ENCODE measurements at places on chromosomes 11 and 22. TPM values are rescaled to one million over a fixed set of nuclear protein-coding genes. Genes with fewer than 3 reads are reported as not detected.
A peak's percentile ranks its signal among the peaks of the same experiment; 100 is the strongest.

DNA sequence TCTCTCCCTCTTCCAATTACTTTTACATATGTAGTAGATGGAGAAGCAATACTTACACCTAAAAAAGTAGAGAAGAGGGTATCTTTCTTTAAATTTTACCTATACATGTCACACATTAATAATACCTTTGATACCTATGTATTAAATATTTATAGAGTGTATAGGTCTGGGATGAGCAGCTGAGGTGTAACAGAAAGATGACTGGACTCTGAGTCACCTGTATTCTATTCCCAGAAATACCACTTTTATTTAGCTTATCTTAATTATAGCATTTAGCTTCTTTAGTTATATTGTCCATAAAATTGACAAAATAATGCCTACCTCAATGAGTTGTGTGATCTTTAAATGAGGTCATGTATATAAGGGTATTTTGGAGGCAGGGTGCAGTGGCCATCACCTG is 30.6 kb upstream of the YAP1 start:
- no peak for DNase-seq

DNA sequence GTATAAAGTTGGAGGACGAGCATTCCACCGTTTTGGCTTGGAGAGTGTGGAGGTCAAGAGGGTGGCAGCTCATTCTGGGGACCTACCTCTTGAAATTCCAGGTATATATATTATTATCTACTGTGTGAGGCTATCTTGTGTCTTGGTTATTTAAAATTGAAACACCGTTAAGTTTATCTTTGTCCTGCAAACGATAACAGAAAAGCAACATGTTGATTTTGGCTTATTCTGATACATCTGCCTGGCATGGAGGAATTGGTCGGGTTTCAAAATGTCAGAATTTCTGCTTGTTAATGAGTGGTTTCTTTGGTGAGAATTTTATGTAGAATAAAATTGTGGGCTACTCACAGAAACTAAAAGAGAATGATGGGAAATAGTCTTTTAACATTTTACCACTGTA is 54.4 kb downstream of the SVIP start:
- DNase-seq, result no peak

DNA sequence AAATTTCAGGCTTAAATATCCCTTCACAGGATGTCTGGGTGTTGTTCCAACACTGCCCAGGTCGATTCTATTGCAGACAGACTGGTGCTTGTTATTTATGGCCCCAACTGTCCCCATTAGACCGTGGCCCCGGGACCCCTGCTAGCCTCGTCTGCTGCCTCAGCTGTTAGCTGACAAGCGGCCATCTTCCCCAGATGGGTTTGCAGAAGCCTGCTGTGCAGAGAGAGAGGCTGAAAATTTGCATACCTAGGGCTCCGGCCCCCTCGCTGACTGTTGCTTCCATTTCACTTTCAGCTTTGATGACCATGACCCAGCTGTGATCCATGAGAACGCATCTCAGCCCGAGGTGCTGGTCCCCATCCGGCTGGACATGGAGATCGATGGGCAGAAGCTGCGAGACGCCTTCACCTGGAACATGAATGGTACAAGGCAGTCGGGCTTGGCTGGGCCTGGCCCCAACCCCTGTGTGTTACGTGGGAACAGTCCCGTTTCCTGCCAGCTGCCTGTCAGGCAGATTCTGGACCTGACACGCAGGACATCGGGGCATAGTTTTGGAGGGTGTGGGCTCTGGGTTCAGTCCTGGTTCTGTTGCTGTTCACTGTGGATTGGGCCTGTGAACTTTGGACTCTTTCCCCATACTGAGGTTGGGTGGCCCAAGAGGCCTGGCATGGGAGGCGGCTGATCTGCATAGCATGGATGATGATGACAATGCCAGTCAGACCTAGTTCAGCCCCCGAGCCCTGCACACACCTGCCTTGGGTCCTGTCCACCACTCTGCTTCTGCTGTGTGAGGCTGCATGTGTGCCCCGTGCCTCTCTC is 16.4 kb downstream of the SMARCB1 start:
- no peak for DNase-seq

DNA sequence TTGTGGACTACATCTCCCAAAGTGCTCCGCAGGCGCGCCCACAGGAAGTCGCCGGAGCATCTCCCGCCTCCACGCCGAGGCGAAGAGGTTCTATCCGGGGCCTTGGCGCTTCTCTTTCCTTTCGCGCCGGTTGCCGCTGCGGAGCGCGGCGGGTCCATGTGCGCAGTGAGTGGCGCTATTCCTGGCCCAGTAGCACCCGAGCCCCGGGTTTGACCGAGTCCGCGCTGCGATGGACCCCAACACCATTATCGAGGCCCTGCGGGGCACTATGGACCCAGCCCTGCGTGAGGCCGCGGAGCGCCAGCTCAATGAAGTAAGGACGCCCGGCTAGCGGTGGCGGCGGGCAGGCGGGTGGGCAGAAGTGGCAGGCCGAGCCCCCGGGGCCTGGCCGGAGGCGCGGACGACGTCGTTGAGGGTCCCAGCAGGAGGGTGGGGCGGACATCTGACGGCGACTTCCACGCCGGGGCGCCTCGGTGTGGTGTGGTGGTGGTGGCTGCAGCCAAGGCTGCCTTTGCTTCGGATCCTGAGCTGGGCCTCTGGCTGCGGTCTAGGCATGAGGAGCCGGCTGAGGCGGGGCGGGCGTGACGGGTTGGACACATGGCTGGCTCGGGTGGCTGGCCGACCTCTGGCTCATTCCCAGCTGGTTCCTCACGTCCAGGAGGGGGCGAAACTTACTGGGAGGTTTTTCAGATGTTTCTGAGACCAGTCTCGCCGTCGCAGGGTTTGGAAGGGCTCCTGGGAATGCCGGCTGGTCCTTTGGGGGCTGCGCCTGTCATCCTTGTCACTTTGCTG is at the start of gene IPO7:
Gene IPO7, plus strand, starts transcription at position 118 of the 792 bp plus-strand sequence. Its CDS starts 112 bp downstream, at position 230.
- peak; percentile 92 for DNase-seq

GRCh38 chr11:47398551-47398950 is 9.8 kb upstream of the SLC39A13 start:
- no peak for DNase-seq

DNA sequence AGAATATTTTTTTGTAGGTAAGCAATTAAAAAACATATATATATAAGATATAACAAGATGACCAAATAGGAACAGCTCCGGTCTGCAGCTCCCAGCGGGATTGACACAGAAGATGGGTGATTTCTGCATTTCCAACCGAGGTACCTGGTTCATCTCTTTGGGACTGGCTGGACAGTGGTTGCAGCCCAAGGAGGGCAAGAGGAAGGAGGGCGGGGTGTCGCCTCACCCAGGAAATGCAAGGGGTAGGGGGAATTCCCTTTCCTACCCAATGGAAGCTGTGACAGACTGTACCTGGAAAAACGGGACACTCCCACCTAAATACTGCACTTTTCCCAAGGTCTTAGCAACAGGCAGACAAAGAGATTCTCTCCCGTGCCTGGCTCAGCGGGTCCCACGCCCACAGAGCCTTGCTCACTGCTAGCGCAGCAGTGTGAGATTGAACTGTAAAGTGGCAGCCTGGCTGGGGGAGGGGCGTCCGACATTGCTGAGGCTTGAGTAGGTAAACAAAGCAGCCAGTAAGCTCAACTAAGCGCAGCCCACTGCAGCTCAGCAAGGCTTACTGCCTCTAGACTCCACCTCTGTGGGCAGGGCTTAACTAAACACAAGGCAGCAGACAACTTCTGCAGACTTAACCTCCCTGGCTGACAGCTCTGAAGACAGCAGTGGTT is 163.8 kb downstream of the CWF19L2 start:
- no peak for DNase-seq

DNA sequence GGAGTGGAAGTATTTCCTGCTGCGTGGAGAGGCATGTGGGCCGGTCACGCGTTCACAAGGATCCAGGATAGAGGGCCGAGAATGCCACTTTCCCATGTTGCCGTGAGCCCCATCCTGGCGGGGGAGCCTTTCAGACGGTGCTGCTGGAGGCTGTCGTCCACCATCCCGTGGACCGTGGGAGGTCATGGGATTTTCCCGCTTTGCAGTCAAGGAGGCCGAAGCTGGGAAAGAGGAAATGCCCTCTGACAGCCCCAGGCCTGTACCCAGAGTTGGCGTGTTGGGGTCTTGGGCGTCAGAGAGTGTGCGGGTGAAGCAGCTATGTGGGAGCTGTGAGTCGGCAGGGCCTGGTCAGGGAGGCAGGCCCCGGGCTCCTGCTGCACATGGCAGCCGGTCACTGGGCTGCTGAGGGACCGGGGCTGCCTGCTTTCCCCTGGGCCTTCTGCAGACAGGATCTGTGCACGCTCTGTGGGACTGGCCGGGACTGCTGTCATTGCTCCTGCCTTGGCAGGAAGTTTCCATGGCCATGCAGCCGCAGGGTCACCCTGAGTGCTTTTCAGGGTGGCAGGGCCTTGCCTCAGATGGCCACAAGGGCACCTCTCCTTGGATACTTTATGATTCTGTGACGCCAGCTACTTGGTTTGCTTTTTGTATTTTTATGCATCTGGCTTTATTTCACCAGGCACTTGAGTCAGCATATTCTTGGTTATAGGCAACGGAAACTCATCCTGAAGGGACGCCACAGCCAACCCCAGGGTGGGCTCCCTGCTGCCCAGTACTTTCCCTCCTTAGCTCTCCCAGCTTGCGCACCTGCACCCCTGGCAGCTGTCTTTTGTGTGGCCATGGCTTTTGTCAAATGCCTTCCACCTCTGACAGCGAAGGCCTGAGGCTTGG is 52.4 kb downstream of the AP2A2 start:
- no peak for DNase-seq

DNA sequence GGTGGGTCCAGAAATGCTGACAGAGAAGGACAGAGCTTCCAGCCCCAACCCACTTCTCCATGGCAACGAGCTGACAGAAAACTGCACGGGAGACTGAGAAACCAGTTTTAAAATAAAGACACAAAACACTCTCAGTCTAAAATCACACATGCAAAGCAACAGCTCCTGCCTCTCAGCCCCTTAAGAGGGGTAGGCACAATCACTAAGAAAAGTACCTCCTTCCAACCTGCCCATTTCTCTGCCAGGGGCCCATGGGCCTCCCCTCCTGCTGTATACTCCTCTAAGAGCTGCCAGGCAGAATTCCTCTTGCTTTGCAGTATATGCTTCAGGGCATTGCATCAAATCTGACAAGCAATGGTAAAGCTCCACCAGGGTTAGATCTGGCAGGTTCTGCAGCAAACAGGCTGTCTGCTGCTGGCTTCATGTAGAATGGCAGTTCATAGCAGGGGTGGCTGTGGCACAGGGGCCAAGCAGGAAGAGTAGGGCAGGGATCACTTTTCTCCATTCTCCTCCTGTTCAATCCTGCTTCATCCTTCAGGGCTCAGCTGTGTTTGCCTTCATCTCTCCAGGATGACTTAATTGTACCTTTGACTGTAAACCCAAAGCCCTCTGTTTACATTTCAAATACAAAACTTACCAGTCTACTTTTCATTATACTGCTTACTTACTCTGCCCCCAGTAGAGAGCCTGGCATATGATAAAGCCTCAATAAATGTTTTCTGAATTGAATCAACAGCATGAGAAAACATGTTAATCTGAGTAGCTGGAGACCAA is 77.7 kb downstream of the KCNC1 start:
- peak; percentile 61 for DNase-seq

GRCh38 chr11:32796425-32796824 is 2.0 kb upstream of the CCDC73 start:
- no peak for DNase-seq

DNA sequence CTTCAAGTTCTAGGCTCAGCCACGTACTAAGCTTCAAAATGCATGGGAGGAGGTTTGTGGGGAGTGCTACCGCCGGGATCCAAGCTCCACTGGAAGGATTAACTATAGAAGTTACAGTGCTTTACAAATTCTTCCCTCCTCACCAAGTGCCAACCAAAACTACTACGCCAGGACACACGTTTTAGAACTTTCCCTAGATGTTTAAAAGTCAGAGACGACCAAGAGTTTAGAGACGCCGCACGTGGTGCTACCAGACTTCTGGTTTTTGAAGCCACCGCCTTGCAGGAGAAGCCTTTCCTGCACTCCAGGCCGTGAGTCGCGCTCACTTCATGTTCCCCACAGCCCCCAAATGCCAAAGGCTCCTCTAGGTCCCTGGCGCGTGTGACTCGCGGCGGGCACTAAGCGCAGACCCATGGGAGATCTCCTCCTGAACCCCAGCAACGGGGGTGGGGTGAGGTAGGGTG is 734 bp downstream of the SNU13 start:
- peak; percentile 34 for DNase-seq

GRCh38 chr22:20137671-20138416 is 6.2 kb downstream of the ZDHHC8 start:
- DNase-seq, result no peak

The KCTD14 gene
- 1.3 TPM for polyA plus RNA-seq

GRCh38 chr22:36395915-36396314 is 8.1 kb upstream of the MYH9 start:
- no peak for DNase-seq

GRCh38 chr11:61033417-61033816 is 61.9 kb downstream of the CD6 start:
- no peak for DNase-seq

DNA sequence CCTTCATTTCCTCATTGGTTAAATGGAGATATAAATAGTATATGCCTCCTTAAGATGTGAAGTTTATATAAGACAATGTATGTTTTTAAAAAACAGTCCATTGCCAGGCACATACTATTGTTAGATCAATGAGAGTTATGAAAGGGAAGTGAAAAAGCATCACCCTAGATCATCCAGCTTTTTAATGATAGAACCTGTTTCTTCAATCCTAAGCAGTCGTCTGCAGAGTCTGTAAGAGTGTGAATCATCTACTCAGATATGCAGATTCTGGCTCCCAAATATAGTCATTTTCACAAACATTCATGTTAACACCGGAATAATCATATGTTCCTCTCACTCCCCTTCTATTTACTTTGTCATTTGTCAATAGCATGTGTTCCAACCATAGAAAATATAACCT is 65.3 kb upstream of the SLN start:
- no peak for DNase-seq

DNA sequence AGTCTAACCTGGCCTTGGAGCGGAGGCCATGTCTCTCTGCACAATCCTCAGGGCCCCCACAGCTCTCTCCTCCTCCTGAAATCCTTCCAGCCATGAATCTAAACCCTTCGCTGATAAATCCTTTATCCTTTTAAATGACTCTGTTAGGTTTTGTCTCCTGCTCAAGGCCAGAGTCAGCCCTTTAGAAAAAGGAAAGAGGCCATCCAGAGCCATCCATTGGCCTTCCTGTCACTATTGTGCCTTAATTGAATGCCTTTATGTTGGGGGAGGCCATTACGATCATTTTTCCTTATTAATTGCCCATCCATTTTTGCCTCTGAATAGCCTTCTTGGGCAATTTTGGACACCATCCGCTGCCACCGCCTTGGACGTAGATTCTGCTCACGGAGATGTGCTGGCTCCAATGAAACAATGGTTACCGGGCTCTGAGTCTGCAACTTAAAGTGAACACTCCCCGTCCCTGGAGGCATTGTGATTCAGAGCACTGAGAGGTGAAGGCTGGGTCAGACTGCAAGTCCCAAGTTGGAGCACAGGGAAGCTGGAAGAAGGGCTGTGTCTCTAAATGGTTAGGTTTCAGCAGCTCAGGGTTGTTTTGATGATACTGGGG is 213.0 kb upstream of the E2F8 start:
- peak; percentile 39 for DNase-seq

DNA sequence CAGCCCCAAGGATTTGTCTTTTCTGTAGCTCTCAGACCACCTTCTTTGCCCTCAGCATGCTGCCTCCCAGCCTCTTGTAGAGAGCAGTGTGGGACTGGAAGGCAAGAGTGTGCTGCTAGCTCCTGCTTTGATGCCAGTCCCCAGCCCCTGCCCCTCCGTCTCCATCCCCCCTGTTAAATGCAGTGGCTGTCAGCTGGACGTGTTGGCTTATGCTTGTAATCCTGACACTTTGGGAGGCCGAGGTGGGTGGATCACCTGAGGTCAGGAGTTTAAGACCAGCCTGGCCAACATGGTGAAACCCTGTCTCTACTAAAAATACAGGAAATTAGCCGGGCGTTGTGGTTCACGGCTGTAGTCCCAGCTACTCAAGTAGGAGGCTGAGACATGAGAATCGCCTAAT is 15.5 kb downstream of the SNRPD3 start:
- no peak for DNase-seq

All from muscle of back (tissue), 13 donors.